ENCODE measurements at places on chromosomes 3 and 15.
A peak's percentile ranks its signal among the peaks of the same experiment; 100 is the strongest.

DNA sequence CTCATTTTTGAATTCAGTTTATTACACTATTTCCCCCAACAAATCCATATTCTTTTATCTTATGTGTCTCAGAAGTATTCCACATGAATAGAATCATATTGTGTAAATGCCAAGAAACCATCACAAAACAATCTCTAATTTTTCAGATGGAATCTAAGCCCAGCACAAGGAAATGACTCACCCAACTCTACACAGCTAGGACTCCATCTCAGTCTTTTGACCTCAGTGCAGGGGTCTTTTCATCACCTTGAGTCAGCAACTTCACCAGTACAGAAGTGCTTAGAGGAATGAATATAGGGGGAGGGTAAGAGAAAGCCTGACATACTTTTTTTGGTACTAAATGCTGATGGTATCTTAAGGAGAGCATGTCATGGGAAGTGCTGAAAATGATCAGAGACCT is 169.3 kb upstream of the LRRN1 start:
- DNase-seq = no peak

DNA sequence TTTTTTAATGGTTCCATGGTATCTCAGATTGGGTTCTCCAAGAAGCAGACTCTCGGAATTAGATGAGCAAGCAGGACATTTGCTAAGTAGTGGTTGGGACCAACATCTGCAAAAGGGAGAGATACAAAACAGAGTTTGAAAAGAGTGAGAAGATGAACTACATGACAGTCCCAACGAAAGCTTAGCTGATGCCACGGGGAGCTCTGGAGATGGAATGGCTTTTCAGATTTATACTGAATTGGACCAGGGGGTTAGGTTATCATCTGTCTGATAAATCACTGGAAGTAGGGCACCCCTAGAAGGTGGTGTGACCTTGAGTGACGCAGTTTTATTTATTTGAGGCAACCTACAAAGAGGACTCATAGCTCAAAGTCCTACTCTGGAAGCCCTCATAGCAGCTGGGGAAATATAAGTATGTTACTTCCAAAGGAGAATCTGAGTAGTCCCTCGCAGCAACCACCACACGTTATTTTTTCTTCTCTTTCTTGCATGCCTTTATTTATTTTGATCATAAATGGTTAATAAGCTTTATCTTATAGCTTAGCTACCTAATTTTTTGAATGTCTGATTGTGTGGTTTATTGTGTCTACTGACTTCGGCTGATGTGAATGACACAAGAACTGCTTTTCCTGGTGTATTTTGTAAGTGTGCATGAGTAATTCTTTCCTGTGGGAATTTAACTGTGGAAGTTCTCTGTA is 815.4 kb downstream of the SQOR start:
- DNase-seq = no peak

DNA sequence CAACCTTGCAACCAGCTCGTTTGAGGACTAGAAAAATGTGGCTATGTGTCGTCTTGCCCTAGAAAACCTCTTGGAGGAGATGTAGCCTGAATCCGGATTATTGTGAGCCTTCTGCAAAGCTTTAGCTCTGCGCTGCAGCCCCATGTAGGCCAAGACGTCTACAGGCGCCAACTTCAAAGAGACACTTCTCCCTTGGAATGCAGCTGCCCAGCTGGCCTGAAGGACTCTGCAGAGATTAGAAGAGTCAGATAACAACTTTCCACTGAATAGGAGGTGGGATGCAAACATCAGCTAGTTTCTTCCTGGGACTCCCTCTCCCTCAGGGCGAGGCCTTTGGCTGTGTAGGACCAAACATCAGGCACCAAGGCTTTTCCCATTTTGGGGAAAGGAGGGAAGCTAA is 356.5 kb upstream of the IL12A start:
- DNase-seq = peak; percentile 85

DNA sequence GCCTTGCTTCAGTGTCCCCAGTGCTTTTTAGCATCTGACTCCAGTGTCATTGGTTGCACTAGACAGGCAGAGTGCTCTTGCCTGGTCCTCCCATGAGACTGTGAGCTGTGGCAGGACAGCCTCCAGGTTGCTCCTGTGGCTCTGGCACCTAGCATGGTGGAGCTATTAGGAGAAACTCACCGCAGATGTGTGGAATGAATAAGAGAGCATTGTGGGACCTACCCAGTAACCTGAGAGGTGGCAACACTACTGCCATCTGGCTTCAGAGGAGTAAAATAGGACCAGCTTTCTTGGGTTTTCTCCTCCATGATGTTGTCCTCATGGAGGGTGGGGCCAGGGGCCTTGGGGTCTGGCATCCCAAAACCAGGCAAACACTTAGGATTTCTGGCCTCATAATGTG is 183.6 kb downstream of the EPHB1 start:
- DNase-seq = no peak

DNA sequence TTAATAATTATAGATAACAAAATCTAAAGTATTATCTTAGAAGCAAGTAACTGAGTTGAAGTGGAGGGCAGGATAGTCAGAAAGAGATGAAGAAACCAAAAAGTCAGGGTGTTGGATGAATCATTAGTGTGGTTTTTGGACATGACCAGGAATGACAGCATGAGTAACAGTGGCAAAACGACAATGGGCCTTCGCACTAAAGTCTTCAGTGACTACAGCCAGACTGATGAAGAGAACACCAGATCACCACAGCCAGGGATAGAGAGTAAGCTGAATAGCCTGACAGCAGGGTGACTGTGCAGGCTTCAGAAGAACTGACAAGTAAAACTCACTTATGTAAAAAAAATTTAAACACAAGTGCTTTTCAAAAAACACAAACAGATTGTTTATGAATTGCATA is 96.0 kb upstream of the MELTF start:
- no peak for DNase-seq

DNA sequence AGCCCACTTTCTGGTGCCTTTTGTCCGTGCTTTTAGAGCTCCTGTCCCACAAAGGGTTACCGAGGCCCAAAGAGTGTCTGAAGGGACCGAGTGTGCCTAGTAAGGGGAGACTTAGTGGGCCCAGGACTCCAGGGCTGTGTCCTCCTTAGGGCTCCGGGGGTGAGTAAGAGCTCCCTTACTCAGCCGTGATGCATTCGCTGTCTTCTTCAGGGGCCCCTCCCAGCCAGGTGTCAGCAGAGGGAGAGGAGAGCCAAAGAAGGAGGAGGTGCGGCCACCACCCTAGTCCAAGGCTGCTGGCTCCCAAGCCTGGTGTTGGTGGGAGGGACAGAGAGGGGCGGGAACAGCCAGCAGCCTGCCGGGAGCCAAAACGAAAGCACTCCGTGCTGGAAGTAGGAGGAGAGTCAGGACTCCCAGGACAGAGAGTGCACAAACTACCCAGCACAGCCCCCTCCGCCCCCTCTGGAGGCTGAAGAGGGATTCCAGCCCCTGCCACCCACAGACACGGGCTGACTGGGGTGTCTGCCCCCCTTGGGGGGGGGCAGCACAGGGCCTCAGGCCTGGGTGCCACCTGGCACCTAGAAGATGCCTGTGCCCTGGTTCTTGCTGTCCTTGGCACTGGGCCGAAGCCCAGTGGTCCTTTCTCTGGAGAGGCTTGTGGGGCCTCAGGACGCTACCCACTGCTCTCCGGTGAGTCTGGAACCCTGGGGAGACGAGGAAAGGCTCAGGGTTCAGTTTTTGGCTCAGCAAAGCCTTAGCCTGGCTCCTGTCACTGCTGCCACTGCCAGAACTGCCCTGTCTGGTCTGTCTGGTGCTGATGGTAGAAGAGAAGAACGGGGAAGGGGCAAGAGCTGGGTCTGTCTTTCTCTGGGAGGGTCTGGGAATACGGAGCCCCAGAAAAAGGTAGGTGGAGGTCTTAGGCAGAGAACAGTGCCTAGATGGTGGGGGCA is at the start of gene IL17RC:
Gene IL17RC, plus strand, starts transcription at position 365 of the 947 bp plus-strand sequence. Its CDS starts 218 bp downstream, at position 583.
- peak; percentile 96 for DNase-seq

GRCh38 chr3:153897025-153897723 is 224.0 kb upstream of the ARHGEF26 start:
- no peak for DNase-seq

DNA sequence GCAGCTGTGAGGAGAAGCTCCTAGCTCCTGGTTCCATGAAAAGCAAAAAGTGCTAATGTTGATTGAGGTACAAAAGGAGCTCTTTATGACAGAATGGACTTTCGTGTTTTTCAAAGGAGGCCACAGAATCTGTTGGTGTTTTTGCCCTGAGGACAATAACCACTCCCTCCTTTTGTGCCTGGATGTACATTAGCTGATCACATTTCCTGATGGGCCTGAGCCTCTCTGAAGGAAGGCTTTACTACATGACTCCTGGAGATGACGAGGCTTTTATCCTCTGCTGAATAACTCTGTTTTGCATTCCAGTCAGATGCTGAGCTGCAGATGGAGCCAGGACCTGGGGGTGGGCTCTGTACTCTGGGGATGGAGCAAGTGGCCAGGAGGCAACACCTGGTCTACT is 301.9 kb downstream of the CACNA2D3 start:
- no peak for DNase-seq

- DNase-seq = no peak
Observed at GRCh38 chr15:79495775-79496174, 63.6 kb downstream of the MINAR1 start.

GRCh38 chr3:32469151-32469874 is 33.3 kb downstream of the CMTM6 start:
- DNase-seq = no peak

GRCh38 chr15:26772154-26773066 is at the start of gene GABRB3:
GABRB3 (minus strand) TSS chr15:26773066.
- DNase-seq = no peak

- peak; percentile 91 for DNase-seq
Observed at GRCh38 chr3:39189959-39190269, 2.5 kb downstream of the XIRP1 start.

DNA sequence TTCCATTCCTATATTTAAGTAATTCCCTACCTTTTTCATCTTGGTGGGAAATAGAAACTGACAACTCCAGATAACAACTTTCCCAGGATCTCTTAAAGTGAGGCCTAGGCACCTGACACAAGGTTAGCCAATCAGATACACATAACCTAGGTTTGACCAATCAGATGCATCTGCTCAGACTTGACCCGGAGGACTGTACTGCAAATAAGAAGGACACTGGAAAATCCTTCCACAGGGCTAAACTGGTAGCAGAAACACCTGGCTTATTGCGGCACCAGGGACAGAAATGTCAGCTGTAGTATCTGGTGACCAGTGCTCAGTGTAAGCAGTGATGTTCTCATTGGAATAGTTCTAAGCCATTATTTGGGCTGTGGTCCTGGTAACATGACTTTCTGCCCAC is 204.5 kb upstream of the SLCO3A1 start:
- DNase-seq = no peak

DNA sequence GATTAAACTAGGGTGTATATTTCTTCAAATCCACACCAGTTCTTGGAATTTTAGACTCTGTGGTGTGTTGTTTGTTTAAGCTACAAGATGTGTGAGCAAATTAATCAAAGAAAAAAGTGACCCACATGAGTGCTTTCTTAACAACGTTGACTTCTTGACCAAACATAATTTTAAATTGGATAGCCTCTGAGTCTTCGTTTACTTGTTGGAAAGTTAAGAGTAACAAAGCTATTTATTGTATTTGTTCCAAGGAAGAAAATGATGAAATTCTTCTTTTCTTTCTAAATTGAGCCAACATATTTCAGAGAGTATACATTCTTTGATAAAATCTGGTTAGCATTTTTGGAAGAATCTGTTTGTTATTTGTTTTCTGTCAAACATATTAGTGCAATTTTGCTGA is 99.9 kb upstream of the IGSF10 start:
- DNase-seq = no peak

GRCh38 chr3:23996095-23996524 is 51.0 kb downstream of the NR1D2 start:
- no peak for DNase-seq

GRCh38 chr3:143775459-143775858 is 72.8 kb downstream of the SLC9A9 start:
- DNase-seq = no peak

DNA sequence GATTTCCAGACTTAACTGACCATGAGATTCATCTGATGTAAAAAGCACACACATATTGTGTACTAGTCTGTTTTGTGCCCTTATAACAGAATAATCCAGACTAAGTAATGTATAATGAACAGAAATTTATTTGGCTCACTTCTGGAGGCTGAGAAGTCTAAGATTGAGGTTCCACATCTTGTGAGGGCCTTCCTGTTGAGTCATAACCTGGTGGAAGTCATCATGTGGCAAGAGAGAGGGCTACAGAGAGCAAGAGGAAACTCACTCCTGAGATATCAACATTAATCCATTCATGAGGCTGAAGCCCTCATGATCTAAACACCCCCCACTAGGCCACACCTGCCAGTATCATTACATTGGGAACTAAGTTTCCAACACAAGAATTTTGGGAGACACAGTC is 977.6 kb downstream of the MCTP2 start:
- DNase-seq = no peak

DNA sequence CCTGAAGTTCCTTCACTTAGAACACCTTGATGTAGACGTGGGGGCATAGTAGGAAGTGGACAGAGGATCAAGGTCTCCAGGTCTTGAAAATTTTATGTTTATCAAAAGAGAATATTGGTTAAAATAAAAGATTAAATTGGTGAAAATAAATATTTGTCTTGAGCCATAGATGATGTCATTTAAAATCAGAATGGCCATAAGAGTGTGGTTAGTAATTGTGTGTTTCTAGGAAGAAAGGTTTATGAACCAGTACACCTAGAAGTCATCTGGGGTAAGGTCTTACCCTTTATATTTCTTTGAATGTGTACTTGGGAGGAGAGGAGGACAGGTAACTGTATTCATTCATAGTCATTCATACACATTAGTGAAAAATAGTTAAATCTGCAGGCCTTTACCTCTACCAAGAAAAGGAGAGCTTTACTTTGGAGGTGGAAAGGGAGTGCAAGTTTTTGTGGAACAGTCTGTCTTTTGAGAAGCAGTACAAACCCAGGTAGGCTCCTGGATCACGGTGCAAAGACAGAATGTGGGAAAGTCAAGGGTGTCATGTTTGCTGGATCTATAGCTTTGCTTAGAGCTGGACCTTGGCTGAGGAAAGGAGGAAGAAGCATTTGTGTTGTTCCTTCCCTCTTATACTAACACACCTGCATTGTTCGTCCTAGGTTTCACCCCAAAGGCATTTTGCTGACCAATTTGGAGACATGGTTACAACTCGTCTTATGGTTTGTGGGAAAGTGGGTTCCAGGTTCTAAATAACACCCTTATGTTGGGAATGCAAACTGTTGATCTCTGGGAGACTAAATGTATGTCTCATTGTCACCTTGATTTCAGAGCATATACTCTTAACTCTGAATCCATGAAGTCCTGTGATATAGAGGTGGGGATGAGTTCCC is 6.2 kb downstream of the SCAANT1 start:
- DNase-seq = no peak
